Activated T-cell treated with anti-CD3 and anti-CD28 coated beads, Interleukin-2, amount 50 U/mL, for 1 hour (primary cell): ENCODE measurements at places on chromosomes 2 and 18.

DNA sequence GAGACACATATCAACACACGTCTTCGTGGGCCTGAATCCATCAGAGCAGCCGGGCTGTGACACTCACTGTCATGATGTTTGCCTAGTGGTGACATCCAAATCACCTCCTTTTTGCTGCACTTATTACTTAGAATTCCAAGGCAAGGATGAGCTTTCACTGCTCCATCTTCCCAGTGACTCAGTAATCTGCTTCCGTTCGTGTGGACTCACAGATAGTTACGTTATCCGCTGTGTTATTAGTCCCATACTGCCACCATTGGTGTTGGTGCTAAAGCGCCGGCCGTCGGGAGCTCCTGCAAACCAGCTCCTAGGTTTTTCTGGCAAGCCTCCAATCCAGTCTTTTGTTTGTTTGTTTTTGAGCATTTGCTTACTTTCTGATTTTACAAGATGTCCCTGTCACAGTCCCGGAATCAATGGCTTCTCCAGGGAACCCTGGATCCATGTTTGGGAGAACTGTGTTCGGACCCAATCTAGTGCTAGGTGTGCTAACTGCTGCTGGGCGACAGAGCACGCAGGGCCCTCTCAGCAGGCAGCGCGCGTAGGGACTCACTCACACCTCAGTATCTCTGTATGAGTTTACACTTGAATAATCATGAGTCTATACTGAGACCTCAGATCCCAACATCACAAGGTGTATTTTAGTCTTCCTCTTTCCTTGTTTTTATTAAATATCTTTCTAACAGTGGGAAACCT is 42.6 kb downstream of the HDAC4 start:
- no peak for DNase-seq

DNA sequence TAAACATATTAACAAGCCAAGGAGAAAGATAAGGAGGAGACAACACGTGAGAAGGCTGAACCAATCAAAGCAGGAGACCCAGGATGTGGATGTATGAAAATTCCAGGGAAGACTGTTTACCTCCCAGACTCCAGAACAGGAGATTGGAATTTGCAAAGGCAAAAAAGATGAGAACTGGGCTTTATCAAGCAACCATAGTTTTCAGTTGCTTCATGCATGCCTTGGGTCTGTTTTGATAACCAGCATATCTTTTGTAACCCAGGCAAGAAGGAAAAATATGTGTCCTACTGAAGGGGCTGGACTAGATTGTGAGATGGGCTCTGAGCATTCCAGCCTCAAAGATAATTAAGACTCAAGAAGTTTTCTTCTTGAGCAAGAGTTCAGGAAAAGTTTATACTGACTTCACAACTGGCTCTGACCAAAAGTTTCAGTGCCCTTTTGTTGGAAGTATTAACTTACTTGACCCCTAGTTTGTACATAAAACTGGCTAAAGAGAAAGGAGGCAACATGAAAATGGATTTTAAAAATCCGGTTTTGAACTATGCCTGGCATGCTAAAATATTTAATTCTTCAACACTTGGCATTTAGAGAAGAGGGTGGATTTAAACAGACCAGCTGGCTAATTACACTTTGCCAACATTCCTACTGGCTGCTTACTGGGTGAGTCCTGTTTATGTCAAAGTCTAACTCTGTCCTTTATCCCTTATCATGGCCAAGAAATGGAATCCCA is 79.3 kb upstream of the CD28 start:
- DNase-seq = no peak

GRCh38 chr2:154428022-154428421 is 270.5 kb upstream of the KCNJ3 start:
- DNase-seq = no peak

- no peak for DNase-seq
These were observed 282 bp upstream of the PUS10 start for GRCh38 chr2:61018318-61018755.

- DNase-seq = no peak
These were observed 46.0 kb downstream of the ADCY3 start for GRCh38 chr2:24874035-24874434.

DNA sequence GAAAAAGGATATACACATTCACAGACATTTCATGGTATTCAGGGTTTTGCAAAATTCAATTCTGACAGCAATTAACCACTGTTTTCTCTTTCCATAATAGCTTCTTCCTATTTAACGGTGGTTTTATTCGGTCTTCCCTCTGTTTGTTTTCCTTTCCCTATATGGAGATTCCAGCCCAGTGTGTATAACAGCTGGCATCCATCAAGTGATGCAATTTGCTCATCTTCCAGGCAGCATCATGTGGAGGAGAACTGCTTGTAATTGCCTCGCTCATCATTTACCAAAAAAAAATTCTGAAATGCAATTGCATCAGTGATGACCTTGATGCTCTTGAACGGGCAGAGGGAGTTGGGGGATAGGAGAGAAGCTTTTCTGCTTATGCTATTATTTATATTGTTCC is 165.9 kb upstream of the PGAP1 start:
- no peak for DNase-seq

DNA sequence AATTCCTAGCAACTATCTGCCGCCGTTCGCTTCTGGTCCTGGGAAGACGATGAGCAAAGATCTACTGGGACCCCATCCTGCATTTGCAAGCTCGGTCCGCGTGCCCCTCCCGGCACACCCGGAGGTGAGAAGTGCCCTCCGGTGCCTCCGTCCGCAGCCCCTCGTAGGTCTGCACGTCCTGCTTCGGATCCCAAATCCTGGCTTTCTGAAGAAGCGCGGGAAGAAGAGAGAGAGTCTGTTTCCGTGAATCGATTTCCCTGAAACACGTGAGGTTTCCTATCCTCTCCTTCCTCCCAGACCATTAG is 5.0 kb upstream of the OSR1 start:
- DNase-seq = no peak

DNA sequence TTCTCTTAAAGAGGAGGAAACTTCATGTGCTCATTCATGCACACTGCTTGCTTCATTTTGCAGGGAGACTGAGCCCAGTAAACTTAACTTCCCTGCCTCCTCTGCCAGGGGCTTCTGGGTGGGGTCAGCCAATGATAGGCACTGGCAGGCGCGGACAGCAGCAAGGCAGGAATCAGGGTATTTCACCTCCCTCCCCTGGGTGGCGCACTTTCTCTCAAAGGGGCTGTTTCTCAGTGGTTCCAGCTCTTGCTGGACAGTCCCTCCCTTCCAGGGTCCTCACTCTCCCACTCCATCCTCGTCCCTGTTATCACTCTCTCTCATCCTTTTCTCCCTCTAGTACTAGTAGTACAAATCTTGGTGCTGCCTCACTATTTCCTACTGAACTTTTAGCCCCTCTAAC is 320.5 kb upstream of the ZNF521 start:
- DNase-seq = no peak

- no peak for DNase-seq
These were observed 14.4 kb downstream of the FBLN7 start for GRCh38 chr2:112152476-112153178.

- DNase-seq = no peak
These were observed 400.5 kb upstream of the RAB12 start for GRCh38 chr18:8208716-8209115.

GRCh38 chr18:76554547-76555222 is 59.6 kb upstream of the ZNF516 start:
- DNase-seq = no peak

GRCh38 chr2:30934066-30934465 is 126.8 kb upstream of the CAPN13 start:
- no peak for DNase-seq
